ENCODE measurements at places on chromosomes 4 and X.

DNA sequence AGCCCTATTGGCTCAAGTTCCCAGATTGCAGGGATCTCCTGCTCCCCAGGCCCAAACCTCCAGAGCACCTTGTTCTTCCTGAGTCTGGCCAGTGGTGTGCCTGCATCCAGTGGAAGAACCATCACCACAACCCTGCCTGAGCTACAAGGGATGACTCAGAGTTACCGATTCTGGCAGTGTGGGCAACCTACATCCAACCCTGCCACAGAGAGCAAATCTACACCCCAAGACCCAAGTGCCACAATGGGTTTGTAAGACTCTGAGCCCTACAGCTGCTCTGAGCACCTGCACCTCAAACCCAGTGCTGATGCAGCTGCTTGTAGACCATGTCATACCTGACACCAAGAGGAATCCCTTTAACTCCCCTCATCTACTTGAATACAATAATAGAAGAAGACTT, 110.0 kb downstream of the SOWAHB start:
- no peak for DNase-seq

DNA sequence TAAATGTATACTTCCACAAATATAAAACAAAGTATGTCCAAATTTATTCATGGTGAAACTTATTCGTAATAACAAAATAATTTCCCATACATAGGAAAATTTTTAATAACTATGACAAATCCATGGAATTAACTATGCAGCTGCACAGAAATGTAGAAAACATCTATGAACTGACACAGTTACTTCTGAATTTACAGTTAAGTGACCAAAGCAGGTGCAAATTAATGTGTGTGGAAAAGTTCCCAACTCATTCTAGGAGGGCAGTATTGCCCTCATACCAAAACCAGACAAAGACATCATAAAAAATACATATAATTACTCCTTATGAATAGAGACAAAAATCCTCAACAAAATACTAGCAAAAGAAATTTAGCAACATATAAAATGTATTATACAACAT, 12.5 kb downstream of the LDOC1 start:
- DNase-seq, result no peak

DNA sequence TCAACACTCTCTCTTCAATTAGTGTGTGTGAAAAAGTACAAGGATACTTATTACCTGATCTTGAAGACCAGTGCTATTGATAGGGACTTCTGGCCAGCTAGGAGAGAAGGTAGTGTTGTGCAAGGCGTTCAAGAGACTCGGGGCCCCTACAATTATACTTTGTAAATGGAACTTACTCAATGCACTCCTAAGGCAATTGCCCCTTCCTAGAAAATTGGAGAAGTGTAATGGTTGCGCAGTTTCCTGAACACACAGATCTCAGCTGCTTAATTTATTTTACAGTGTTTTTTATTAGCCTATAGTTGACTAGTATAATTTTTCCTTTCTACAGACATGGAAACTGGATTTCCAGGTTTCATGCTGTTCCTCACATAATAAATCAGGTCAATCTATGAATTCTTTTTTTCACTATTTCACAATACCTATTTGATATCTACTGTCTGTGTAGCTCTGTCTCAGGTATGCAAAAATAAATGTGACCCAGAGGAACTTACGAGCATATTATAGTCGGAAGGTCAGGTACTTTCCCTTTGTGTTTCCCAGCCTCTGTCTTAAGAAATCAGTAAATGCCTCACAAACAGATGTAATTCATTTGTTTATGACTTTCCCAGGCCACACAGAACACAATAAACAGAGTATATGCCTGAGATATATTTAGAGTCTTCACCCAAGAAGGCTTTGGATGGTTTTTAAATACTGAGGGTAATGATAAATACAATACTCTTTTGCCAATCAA, 89.1 kb upstream of the TET2 start:
- DNase-seq, result no peak

DNA sequence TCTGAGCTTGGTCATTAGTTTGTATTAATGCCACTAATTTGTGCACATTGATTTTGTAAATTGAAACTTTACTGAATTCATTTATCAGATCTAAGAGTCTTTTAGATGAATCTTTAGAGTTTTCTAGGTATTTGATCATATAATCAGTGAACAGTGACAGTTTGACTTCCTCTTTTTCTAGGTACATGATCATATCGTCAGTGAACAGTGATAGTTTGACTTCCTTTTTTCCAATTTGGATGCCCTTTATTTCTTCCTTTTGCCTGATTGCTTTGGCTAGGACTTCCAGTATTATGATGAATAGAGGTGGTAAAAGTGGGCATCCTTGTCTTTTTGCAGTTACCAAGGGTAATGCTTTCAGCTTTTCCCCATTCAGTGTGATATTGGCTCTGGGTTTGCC, 421.4 kb upstream of the CPXCR1 start:
- DNase-seq, result no peak

DNA sequence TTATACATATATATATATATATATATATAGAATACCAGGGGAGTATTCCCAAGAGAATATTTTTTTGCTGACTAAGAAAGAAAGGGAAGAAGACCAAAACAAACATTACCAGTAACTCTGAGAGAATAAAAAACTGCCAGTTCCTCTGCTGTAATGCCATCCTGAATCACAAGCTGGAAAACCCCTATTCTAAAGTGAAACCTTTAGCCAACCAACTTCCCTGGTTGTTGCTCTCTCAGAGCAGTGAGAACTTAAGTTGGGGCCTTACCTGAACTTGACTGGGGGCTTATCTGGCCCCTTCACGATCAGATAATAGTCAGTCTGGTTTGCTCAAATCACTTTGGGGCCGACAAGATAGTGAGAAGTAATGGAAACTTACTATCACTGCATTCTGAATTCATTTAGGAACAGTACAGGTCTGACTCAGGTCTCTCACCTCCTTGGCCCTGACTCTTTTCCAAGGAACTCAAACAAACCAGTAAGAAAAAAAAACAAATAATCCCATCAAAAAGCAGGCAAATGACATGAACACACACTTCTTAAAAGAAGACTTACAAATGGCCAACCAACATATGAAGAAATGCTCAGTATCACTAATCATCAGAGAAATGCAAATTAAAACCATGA, 62.5 kb downstream of the CD40LG start:
- DNase-seq, result no peak

DNA sequence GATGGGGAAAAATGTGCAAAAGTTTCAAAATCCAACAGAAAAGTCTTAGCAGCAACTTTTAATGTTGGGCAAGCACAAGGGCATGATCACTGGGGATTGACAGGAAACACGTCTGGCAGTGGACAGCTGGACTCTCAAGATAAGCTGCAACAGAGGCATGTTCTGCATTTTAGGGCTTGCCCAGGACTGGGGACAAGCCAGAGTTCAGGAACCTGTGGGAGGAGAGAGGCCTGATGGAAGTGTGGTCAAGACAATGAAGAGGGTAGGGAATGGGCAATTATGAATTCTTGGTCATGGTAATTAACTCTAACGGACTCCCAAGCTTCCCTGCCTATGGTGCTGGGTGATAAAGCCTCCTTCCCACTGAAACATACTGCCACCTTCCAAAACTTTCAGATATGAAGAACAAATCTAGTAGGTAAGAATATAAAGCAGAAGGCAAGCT, 48.4 kb downstream of the ANXA3 start:
- DNase-seq, result no peak

GRCh38 chr4:121126449-121127006, 37.6 kb downstream of the TNIP3 start:
- DNase-seq, result peak; percentile 89

GRCh38 chr4:38319456-38320342, 344.3 kb upstream of the KLF3 start:
- DNase-seq, result peak; percentile 84

- no peak for DNase-seq
Observed at GRCh38 chrX:38891641-38892413, 90.6 kb downstream of the MID1IP1 start.

GRCh38 chr4:57044996-57045395, 65.2 kb downstream of the IGFBP7 start:
- DNase-seq, result no peak

DNA sequence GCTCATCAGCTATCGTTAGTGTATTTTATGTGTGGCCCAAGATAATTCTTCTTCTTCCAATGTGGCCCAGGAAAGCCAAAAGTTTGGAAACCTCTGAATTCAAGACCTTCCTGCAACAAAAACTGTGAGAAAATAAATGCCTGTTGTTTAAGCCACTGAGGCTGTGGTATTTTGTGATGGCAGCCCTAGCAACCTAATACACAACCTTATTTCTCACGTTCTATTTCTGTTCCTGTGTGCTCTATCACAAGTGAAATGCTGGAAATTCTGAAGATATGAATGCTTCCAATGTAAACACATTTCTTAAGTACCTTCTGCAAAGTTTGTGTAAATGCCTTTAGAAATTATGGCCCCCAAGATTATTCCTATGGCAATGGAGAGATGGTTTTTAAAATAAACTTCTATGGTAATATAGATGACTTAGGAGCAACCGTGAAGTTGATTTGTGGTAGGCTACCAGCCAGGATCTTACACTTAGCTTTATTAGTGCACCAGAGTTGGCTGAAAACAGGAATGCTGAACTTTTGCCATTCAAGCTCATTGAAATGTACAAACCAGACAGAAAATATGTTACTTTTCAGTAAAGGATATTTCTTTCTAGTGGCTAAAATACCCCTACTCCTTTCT, 148.0 kb downstream of the USP46 start:
- DNase-seq, result no peak

- DNase-seq, result no peak
Observed at GRCh38 chr4:146548443-146548842, 26.7 kb upstream of the SLC10A7 start.

- peak; percentile 41 for DNase-seq
Observed at GRCh38 chr4:151691639-151692442, 69.0 kb downstream of the GATB start.

DNA sequence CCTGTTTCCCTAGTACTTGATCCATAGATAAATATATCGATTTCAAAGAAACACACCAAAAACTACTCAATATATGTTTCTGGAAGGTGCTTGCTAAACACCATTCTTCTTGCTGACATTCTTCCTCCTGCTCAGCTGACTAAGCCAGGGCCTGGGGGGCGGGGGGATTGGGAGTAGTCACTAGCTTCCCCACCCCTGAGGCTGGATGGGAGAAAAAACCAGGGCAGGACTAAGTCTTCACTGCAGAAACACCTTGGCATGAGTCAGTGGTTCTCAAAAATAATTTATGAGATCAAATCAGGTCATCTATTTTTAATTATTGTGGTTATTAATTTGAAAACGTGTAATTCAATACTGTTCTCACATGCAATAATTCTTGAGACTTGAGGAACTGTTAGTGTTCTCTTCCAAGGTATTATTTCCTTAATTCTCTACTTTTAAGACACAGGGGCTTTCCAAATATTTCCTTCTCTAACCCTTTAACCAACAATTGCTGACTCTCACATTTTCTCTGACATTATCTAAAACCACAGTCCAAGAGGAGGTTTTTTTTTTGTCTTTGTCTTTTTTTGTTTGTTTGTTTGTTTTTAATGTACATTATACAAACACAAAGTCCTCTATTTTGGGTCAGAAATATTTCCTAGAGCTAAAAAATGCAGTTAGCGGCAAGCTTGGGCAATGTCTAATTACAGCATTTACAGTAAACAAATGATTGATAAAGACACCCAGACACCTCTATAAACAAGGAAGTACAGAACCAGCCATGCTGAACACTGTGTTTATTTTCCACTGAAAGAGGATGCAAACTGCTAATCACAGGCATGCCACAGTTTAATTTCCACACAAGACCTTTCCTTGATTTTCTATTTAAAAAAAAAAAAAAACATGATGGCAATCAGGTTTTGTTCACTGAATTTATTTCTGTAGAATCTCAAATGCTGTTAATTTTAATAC, 120.3 kb upstream of the USP9X start:
- no peak for DNase-seq

GRCh38 chr4:123462007-123462406, 65.4 kb downstream of the SPRY1 start:
- DNase-seq, result no peak

DNA sequence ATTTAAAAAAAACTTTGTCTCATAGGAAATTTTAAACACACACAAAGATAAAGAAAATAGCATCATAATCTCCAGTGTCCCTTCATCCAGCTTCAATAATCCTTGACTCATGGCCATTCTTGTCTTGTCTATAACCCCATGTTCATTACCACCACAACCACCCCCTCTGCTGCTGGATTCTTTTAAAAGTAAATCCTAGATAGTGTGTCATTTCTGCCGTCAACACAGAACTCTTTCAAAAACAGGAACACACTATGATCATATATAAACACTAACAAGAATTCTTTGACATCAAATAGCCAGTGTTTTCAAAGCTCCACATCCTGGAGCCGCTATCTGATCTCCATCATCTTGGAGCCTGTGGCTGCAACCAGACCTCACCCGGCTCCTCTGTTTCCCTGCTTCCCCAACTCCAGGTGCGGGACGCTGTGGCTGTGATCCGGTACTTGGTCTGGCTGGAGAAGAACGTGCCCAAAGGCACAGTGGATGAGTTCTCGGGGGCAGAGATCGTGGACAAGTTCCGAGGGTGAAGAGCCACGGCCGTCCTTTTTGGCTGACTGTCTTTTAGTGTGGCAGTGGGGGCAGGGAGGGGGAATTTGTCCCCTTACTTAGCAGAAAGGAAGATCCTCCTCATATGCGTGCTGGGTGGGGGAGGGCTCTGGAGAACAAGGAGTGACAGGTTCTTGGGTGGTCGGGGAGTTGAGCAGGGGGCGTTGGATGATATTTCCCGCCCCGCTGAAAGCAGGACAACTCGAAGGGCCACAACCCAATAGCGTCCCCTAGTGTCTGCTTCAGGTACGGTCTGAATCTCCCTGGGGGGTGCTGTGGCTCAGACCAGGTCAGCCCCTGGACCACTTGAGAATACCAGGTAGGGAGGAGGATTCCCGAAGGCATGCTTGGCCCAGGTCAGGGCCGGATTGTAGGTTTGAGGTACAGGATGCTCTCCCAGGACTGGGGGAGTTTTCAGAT, 15.6 kb downstream of the XPNPEP2 start:
- DNase-seq, result no peak
